Glomerular endothelial cell (primary cell): ENCODE measurements at places on chromosomes 4 and X. TPM values are rescaled to one million over a fixed set of nuclear protein-coding genes. Genes with fewer than 3 reads are reported as not detected.

The MAGEB10 gene
- not detected in 2 replicates for total RNA-seq

The ADGRA3 gene
- 15.4 and 19.2 TPM in 2 replicates for total RNA-seq

The USP17L15 gene
- not detected in 2 replicates for total RNA-seq

The UGDH gene
- 84.4 and 86.7 TPM in 2 replicates for total RNA-seq

The MAGED4 gene
- 4.6 and 52.6 TPM in 2 replicates for total RNA-seq

The JCHAIN gene
- total RNA-seq: not detected in 2 replicates

The ATRX gene
- 47.9 and 70.9 TPM in 2 replicates for total RNA-seq

The SH3TC1 gene
- 91.2 and 227 TPM in 2 replicates for total RNA-seq
